ENCODE measurements at places on chromosomes 2 and 18.

DNA sequence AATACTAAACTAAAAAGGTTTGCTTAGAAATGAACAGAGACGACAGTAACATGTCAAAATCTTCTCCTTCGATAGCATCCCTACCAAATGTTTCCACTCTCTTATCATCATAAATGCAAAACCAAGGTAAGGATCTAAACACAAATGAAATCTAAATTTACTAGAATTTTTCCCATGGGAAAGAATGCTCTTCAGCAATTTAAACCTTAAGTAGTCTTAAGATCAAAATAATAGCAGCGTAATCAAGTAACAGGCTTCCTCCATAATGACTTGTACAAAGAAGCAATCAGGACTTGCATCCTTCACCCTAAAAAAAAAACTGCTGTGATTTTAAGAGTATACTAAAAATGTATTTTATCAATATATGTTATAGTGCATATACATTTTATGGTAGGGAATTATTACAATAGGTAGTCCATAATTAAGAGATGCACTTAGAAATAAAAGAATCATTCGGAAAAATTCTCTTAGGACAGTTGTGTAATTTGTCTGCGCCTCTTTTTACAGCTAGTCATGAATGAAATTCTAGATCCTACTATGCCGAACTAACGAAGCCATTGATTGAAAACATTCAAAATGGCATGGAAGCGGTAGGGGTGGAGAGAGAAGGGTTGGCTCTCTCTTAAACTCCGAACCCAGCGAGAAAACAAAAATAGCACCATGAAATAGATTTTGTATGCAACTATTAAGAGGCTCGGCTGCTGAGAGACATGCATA lies 1.3 kb downstream of the PGAP1 start:
- no peak for DNase-seq

- DNase-seq, result no peak
Measured at GRCh38 chr2:215904101-215904500, 109.2 kb downstream of the MREG start.

DNA sequence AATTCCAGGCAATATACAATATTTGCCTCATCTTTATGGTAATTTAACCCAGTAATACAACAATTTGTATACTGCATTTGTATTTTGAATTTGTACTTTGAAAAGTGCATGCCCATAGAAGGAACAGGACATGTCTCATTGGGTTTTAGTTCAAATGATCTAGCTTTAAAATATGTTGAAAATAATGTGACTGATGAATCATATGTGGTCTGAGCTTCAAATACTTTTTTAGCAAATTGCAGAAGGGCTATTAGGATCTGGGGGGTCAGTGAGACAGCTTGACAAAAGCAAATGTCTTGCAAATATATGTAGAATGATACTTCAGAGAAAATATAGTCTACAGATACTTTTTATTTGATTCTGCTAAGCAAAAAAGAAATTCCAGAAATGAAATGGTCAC lies 248.9 kb downstream of the DCC start:
- DNase-seq, result no peak

- no peak for DNase-seq
Measured at GRCh38 chr18:32629981-32630700, 142.7 kb downstream of the KLHL14 start.

DNA sequence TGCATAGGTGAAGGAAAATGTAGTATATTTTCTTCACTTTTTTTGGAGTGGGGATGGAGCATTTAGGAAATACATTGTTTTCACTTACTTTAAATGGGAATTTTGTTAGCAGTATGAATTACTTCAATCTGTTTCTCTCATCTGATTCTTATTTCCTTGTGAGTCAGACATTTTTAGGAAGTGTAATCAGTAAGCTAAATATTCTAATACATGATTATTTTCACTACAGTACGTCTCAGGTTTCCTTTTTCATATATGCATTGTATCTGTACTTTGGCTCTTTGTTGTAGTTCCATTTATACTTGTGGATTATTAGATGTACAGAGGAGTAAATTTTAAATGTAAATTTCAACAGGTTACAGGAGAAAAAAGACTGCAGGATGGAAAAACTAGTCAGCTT lies 27.9 kb downstream of the GPD2 start:
- DNase-seq, result no peak

- DNase-seq, result no peak
Measured at GRCh38 chr2:134361648-134362047, 107.8 kb downstream of the MGAT5 start.

GRCh38 chr2:172861098-172861497 lies 125.5 kb downstream of the RAPGEF4 start:
- DNase-seq, result no peak

DNA sequence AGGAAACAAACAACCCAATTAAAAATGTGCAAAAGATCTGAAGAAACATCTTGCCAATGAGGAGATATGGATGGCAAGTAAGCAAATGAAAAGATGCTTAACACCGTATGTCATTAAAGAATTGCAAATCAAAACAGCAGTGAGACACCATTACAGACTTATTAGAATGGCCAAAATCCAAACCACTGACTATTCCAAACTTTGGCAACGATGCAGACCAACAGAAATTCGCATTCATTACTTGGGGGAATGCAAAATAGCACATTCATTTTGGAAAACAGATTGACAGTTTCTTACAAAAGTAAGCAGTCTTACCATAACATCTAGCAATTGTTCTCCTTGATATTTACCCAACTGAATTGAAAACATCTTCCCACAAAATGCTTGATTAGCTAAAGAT lies 1118.7 kb downstream of the SUCLG1 start:
- no peak for DNase-seq

GRCh38 chr18:49250816-49251388 lies 209.5 kb downstream of the DYM start:
- DNase-seq, result no peak

DNA sequence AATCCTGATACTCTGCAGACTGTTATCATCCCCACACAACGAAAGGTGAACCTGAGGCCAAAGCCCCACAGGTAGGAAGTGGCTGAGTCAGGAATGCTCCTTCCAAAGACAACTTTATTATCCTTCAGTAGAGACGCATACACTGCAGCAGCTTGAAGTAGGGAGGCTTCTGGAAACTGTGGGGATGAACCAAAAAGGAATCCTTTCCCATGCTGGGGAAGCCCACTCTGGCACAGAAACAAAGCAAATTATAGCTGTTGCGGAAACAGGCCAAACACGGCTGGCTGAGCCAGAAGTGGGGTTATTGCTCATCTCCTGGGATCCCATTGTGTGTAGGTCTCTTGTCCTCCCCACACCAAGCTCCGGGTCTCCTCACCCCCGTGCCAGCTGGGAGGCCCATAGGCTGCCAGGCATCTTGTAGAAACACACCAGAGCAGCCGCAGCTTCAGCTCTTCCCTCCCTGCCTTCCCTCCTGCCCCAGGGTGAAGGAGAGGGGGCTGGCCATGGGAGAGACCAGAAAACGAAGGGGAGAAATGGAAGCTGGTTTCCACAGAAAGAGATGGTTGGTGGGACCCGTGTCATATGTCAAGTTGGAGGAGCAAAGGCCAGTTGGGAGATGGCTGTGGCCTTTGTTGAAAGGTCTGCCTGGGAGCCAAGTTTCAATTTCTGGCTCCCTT lies 176.9 kb upstream of the NABP1 start:
- no peak for DNase-seq

- no peak for DNase-seq
Measured at GRCh38 chr2:159890551-159891266, 92.7 kb upstream of the CD302 start.

- DNase-seq, result no peak
Measured at GRCh38 chr2:119490106-119490505, 34.2 kb downstream of the SCTR start.

DNA sequence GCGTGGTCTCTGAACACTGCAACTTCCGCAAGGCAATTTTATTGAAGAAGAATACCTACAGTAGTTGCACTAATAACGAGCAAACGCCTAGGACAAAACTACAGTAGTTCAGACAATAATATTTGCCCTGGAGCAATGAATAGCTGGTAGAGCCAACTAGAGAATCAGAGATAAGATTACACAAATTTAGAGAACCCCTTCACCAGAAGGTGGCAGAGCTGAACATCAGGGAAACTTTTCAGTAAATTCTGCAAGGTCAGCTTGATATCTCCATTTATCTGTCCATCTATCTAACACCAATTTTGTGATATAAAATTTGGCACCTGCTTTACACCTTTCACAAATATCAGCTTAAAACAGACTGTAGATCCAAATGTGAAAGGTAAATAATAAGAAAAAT lies 43.8 kb downstream of the CDH19 start:
- no peak for DNase-seq

GRCh38 chr2:27756544-27757498 lies 14.7 kb upstream of the MRPL33 start:
- DNase-seq, result no peak

DNA sequence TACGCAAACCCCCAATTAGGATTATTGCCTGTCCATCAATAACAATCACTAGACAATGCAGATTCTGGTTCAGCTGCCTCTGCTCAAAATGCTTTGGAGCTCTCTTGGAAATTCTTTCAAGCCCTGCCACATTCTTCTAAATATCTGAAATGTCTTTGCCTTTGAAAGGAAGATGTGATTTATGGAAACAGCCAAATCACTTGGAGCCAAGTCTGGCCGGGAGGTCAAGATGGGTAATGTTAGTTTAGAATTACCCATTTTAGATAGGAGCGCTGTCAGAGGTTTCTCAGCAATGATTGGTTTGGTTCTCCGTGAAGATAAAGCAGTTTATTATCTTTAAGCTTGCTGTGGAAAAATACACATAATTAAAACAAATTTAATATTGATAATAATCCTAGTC lies 306.7 kb downstream of the SETBP1 start:
- no peak for DNase-seq

GRCh38 chr18:39318008-39318407 lies 1752.4 kb upstream of the CELF4 start:
- DNase-seq, result no peak

GRCh38 chr2:30601375-30601774 lies 154.3 kb downstream of the LCLAT1 start:
- DNase-seq, result no peak

DNA sequence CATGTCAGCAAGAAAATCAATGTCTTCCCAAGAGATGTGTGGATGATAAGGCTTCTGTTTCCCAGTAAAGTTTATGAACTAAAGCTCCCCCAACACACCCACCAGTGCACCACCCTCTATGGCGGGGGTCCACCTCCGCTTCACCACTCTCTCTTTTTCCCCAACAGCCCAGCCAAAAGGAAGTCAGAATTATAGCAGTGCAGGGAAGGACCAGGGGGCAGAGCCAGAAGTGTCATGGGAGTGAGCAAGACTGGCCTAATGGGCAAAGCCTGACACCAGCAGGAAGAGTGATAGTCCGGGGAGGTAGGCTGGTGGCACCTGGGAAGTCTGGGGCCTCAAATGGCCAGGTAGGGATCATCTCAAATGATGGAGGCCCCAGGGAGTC lies 167.7 kb downstream of the ZFP36L2 start:
- no peak for DNase-seq

GRCh38 chr2:119278946-119279345 lies 55.3 kb downstream of the STEAP3 start:
- no peak for DNase-seq

DNA sequence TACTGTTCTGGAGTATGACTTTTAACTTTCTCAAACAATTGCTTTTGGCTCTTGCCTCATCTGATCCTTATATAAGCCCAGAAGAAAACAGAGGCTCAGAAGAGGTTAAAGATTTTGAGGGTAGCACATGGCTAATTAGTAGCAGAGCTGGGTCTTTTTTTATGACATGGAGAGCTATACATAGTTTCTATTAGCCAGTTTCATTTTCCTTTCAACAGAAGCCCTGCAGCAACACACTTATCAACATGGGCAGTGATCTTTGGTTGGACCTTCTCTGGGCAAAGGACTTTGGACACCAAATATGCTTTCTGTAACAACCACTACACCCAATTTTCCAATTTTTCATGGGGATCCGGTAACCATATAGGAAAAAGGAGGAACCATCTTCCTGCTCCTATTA lies 64.9 kb downstream of the NCKAP5 start:
- no peak for DNase-seq

GRCh38 chr2:178194600-178195389 lies 483 bp downstream of the OSBPL6 start:
- DNase-seq, result no peak

GRCh38 chr18:75358928-75359327 lies 68.6 kb downstream of the SMIM21 start:
- DNase-seq, result no peak
